ENCODE measurements at places on chromosomes 3 and 15.
A peak's percentile ranks its signal among the peaks of the same experiment; 100 is the strongest.

GRCh38 chr3:195154111-195154791 is 116.7 kb downstream of the XXYLT1 start:
- H3K27ac ChIP-seq, result peak overlapping the region; percentile 73
- H3K27me3 ChIP-seq, result no peaks in the 10 kb centered on the region
- H3K36me3 ChIP-seq, result no peaks in the 10 kb centered on the region
- no peak overlapping the region for H3K4me3 ChIP-seq

- H3K4me3 ChIP-seq, result no peak overlapping the region
- H3K36me3 ChIP-seq, result no peaks in the 10 kb centered on the region
- no peak for DNase-seq
- no peak overlapping the region for H3K27ac ChIP-seq
- H3K27me3 ChIP-seq, result no peaks in the 10 kb centered on the region
- H3K4me1 ChIP-seq, result no peaks in the 10 kb centered on the region
Observed at GRCh38 chr3:37607604-37608003, 254.1 kb upstream of the CTDSPL start.

GRCh38 chr3:153967260-153967659 is 153.9 kb upstream of the ARHGEF26 start:
- no peaks in the 10 kb centered on the region for H3K36me3 ChIP-seq
- H3K27me3 ChIP-seq, result no peaks in the 10 kb centered on the region
- H3K4me3 ChIP-seq, result no peak overlapping the region
- DNase-seq, result no peak

GRCh38 chr3:147015334-147015733 is 391.0 kb downstream of the ZIC4 start:
- no peaks in the 10 kb centered on the region for H3K36me3 ChIP-seq
- no peak for DNase-seq
- no peak overlapping the region for H3K27ac ChIP-seq

GRCh38 chr3:81741216-81741615 is 20.2 kb downstream of the GBE1 start:
- no peak overlapping the region for H3K4me3 ChIP-seq
- peaks cover 6% of the 10 kb centered on the region for H3K4me1 ChIP-seq
- H3K27ac ChIP-seq, result no peak overlapping the region
- H3K36me3 ChIP-seq, result no peaks in the 10 kb centered on the region
- DNase-seq, result no peak

GRCh38 chr15:39797407-39797806 is 14.8 kb upstream of the FSIP1 start:
- no peaks in the 10 kb centered on the region for H3K27me3 ChIP-seq
- H3K27ac ChIP-seq, result no peak overlapping the region
- H3K36me3 ChIP-seq, result peaks cover 2% of the 10 kb centered on the region
- no peaks in the 10 kb centered on the region for H3K4me1 ChIP-seq

GRCh38 chr3:48026098-48026497 is 9.9 kb upstream of the MAP4 start:
- H3K4me1 ChIP-seq, result peaks cover 2% of the 10 kb centered on the region
- H3K4me3 ChIP-seq, result no peak overlapping the region
- DNase-seq, result no peak
- no peak overlapping the region for H3K27ac ChIP-seq

- no peak overlapping the region for H3K4me3 ChIP-seq
- H3K27me3 ChIP-seq, result no peaks in the 10 kb centered on the region
- no peak for DNase-seq
Observed at GRCh38 chr15:81315452-81316175, 8.3 kb downstream of the STARD5 start.

- DNase-seq, result peak; percentile 90
- H3K4me3 ChIP-seq, result no peak overlapping the region
- H3K36me3 ChIP-seq, result no peaks in the 10 kb centered on the region
Observed at GRCh38 chr3:184568924-184569829, 7.6 kb downstream of the EPHB3 start.

- no peaks in the 10 kb centered on the region for H3K36me3 ChIP-seq
- no peak for DNase-seq
- H3K27ac ChIP-seq, result peak overlapping the region; percentile 33
Observed at GRCh38 chr3:190041333-190042041, 79.2 kb downstream of the P3H2 start.

Measured in kidney (tissue), 22 donors.